ENCODE measurements at places on chromosomes 16 and 17.

DNA sequence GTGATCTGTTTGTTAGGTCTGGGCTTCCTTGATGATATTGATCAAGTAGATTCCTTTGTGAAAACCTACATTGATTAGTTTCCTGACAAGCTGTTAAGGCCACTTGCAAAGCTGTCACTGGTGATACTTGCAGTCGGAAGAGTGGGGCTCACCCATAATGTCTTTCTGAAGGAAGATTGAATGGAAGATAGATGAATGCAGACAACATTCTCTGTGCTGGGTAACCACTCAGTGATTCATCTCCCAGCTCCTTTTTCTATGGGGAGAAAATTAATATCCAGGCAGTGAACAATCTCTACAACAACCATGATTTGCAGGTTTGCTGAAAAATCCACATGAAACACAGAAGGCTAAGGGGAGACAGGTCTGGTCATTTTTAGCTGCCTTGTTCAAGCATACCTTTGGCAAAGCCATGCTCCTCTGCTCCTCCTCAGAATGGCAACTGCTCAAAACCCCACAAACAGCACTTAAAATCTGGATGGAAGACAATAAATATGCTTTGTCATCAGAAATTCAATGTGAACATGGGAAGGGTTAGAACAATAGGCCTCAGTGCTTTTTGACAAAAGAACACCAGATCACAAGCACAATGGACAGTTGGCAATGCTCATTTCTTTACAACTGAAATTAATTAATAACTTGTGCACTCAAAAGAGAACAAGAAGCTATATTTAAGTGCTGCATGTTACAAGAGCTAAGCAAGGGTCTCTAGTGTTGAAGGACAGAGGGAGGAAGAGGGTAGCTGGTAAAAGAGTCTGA, 495.4 kb downstream of the TOX3 start:
- no peak for DNase-seq

DNA sequence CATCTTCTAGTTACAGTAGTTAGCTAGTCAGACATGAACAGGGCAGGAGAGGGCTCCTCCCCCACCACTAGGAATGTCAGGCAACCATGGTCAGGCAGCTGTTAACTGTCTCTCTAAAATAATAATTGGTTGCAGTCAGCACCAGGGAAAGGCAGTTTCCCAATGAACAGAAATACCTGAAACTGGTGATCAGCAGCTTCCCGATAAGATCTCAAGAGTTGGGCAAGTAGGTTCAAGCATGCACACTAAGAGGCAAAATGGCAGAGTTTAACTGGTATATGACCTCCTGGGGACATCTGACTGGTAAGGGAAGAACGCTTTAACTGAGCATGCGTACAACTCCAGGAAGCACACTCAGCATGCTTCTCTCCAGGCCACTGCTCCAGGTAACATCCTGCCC, 12.6 kb upstream of the XYLT1 start:
- no peak for DNase-seq

GRCh38 chr16:2027024-2028010, 615 bp downstream of the NHERF2 start:
- no peak for DNase-seq

DNA sequence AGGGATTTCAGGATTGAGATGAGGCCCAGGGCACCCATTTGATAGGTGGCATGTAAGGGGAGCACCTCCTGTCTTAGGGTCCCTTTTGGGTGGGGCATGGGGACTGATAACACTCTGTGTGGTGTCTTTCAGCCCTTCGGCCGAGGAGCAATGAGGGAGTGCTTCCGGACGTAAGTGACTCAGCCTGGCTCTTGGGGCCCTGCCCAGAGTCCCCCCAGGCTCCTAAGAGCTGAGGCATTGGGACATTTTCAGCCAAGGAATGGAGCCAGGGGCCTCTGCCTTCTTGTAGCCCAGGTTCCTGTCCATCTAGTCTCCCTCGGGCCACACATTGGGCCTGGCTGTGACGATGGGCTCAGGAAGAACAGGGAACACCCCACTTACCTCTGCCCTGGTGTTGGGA, 44.4 kb downstream of the EEF2K start:
- DNase-seq, result no peak

- DNase-seq, result peak; percentile 76
These were observed 47.1 kb downstream of the EPN2 start for GRCh38 chr17:19284005-19284959.

DNA sequence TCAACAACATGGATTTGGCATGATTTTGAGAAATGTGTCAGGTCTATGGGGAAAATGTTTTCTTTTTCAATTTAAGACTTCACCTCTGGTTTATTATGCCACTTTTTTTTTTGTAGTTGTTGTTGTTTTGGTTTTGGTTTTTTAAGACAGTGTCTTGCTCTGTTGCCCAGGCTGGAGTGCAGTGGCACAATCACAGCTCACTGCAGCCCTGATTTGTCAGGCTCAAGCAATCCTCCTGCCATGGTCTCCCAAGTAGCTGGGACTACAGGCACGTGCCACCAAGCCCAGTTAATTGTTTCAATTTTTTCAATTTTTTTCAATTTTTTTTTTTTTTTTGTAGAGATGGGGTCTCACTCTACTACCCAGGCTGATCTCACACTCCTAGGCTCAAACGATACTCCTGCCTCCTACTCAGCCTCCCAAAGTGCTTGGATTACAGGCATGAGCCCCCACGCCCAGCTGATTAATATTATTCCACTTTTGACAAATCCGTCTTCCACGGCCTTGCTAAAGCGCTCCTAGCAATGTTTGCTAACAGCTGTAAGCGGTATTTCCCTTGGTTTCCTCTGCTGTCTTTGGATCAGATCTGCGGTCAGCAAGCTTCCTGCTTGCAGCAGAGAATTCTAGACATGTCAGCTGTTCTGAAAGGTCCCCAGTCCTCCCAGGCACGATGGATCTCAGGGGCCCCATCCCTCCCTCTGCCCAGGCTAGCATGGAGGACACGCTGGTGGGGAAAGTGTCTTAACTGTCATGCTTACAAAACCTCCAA, 7.0 kb upstream of the MILR1 start:
- peak; percentile 61 for DNase-seq

DNA sequence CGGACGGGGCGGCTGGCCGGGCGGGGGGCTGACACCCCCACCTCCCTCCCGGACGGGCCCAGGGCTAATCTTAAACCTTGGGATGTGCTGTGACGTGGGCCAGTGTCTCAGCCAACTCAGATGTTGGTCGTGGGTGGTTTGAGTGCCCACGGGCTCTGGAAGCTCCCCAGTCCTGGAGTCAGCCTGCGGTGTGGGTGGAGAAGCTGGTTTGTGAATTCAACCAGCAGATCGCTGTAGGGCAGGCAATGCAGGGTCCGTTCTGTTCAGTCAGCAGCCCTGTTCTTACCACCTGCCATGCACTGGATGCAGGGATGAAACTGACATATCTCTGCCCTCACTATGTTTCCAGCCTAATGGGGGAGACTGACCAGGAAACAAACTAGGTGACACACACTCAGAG, 8.0 kb upstream of the ZNF500 start:
- no peak for DNase-seq

DNA sequence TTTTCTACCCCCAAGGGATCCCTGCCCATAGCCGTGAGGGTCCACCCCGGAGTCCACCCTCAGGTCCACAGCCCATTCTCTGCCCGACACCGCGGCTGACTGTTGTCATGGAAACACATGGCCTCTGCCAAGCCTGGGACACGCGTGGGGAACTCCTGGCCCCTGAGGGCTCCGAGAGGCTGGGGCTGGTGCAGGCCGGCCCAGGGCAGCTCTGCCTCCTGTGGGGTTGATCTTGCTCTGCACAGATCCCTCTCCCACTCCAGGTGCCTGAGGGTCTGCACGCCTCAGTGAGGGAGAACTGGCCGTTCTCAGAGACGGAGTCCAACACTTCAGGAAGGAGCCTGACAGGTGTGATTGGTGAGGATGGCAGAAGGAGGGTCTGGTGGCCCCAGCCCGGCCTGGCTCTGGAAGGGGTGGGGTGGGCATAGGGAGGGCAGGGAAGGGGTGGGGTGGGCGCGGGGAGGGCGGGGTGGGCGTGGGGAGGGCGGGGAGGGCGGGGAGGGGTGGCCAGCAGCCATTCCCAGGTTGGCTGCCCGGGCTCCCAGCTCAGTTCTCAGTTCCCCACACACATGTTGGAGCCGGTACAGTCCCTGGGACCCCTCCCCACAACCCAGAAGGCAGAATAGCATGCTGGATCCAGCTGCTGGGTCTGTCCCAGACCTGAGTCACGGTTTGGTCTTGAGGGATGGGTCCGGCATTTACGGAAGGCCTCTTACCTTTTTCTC, 6.4 kb downstream of the MRPL28 start:
- DNase-seq, result no peak

DNA sequence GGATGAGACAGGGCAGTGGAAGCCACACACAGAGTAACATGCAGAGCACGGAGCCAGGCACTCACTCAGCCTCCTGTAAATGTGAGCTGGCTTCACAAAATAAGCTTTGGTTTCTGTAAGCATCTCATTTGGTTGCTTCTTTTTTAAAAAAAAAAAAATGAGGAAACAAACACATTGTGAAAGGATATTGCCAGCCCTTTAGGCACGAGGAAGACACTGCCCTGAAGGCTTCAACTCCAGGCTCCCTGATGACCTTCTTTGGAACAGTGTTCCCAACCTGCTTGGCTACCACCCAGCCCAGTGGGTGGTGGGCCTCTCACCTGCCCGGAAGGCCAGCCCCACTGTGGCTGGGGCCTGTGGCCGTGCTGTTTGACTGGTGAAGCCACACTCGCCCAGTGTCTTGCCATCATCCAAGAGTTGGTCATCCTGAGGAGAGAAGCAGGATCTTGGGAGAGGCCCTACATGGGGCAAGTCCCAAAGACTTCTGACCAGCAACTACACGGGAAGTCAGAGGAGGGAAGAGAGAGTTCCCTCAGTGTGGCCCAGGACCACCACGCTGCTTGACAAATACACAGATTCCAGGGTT, 1.9 kb downstream of the ELOB start:
- no peak for DNase-seq

DNA sequence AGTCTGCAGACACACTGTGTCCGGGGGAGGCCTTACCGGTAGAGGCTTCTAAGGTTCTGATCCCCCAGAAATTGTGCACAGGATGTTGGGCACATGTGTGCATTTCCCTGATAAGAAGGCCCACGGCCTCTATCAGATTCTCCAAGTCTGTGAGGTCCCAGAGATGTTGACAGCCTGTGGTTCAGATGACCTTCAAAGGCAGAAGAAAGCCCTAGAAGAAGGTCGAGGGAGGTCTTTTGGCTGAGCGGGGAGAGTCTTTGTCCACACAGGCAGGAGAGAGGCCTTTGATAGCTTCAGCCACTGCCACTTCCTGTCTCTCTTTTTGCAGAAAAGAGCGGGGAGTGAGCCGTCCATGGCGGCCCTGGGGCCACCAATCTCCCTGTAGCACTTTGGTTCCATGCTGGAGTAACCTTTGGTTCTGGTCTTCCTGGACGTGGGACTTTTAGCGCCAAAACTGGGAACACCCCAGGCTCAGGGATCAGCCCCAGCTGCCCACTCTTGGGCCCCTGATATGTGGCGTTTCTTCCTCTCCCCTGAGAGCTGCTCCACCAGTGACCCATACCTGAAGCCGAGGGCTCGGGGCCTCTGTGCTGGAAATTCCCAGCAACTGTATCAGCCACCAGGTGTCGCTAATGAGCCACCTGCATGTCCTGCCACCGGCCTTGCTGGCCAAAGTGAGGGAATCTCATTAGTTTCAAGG, 28.1 kb upstream of the LGALS9 start:
- peak; percentile 66 for DNase-seq

DNA sequence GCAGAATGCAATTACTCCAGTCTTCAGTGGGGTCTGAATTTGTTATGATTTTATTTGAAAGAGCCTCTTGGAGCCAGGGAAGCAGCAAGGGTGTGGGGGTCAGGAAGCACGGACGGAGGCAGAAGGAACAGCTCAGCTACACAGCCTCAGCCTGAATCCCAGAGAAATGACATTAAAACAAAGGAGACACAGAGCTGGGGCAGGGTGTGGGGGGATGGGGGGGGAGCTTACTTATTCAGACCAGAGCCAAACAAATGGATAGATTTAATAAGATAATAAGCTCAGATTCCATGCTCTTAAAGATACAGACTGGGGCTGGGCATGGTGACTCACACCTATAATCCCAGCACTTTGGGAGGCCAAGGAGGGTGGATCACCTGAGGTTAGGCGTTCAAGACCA, 195.3 kb downstream of the ZNF423 start:
- no peak for DNase-seq

GRCh38 chr16:84357191-84357651, 11.1 kb upstream of the ATP2C2 start:
- DNase-seq, result peak; percentile 28

DNA sequence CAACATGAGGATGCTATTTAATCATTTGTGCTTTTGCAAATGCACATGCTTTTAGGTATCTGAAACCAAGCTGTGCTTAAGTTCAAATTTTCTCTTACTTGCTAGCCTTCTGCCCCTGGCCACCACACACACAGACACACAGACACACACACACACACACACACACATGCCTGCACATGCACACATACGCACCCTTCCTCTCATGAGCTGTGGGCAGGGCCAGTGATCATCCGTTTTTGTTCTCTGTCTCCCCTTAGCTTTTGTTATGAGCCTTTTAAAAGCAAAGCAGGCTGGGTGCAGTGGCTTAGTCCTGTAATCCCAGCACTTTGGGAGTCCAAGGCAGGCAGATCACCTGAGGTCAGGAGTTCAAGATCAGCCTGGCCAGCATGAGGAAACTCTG, 34.2 kb downstream of the CD300LF start:
- no peak for DNase-seq

DNA sequence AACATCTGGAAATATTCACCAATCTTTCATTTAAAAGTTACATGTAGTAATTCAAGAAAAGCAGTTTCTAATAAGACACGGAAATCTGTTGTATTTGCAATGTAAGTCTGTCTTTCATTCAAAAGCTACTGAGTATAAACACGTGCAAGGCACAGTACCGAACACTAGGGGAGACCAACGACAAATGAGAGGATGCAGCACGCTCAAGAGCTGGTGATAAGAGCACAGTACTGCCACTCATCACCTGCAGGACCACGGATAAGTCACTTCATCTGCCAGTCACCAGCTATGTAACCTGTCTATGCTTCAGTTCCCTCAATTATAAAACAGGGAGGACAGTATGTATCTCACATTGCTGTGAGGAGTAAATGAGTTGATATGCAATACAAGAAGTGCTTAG, 67.1 kb downstream of the CLEC18A start:
- DNase-seq, result peak; percentile 32

- peak; percentile 86 for DNase-seq
These were observed 12.4 kb downstream of the ZG16B start for GRCh38 chr16:2842340-2843000.

DNA sequence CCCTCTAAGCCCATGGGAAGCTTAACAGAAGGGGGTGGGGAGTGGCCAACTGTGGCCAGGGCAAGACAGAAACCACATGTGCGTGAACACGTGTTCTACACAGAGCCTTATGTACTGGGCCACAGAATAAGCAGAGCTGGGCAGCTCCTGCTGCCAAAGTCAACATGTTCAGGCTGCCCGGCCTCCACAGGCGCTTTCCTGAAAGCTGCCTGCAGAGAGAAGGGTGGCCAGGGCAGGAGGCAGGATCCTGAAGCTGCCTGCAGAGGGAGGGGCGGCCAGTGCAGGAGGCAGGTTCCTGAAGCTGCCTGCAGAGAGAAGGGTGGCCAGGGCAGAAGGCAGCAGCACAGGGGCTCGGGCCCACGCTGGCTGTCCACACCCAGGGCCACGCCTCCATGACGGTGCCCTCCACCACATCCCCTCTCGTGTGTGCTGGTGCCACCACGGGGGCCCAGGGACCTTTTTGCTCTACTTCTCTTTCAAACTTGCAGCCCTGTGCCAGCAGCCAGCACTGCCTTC, 79.5 kb downstream of the ANKRD11 start:
- DNase-seq, result no peak
